ENCODE measurements at places on chromosomes 2 and 18. TPM values are rescaled to one million over a fixed set of nuclear protein-coding genes. Genes with fewer than 3 reads are reported as not detected.

HOXD13 gene
- total RNA-seq = not detected

GBX2 gene
- not detected for total RNA-seq

PSTPIP2 gene
- 6.1 TPM for total RNA-seq

DSC3 gene
- total RNA-seq = 1.2 TPM

DSG4 gene
- not detected for total RNA-seq

ALK gene
- not detected for total RNA-seq

IL18RAP gene
- total RNA-seq = not detected

DNA sequence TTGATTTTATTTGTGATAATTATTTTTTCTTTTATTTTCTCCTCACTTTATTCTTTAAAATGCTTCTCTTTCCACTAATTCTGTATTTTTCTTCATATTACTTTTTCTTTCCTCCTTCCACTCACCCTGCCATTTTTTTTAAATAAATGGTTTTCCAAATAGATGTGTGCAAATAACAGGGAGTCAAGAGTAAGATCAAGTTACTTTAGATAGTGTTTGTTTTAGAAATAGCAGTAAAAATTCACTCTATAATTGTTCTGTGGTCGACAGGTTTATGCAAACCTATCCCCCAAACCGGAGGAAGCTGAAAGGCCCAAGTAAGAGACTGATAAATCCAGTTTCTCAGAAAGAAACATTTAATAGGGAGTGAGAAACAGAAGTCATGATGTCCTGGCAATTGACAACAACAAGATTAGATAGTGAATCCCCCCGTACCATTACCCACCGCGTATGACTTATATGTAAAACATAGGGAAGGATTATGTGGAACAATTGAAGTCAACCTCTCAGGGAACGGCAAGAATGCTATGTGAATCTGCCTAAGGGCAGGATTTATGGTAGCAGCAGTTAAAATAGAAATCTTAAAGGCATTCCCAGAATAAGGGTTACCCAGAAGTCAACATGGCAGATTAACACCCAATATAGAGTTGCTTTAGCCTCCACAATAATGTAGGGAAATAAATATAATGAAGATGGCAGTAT lies 75.5 kb downstream of the KYNU start:
- H3K4me3 ChIP-seq = no peak overlapping the region
- H3K4me1 ChIP-seq = peaks cover 10% of the 10 kb centered on the region
- H3K27me3 ChIP-seq = no peaks in the 10 kb centered on the region
- DNase-seq = no peak

DNA sequence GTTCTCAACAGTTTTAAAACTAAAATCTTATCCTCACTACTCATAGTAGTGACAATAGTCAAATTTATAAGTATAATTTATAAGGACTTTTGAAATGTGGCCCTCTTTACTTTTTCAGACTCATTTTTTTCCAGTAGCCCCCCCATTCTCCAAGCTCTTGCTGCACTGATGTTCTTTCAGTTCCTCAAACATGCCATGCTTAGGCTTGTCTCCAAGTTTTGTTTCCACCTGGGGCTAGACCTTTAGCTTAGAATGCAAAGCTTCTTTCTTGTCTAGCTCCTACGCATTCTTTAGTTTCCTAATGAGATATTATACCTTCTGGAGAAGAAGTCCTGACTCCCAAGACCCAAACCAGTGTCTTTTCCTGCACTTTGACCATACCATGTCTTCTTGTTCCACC lies 222.6 kb downstream of the NOL4 start:
- H3K36me3 ChIP-seq = no peaks in the 10 kb centered on the region
- no peak overlapping the region for H3K4me3 ChIP-seq
- DNase-seq = no peak
- peaks cover 7% of the 10 kb centered on the region for H3K4me1 ChIP-seq
- no peak overlapping the region for H3K27ac ChIP-seq

DNA sequence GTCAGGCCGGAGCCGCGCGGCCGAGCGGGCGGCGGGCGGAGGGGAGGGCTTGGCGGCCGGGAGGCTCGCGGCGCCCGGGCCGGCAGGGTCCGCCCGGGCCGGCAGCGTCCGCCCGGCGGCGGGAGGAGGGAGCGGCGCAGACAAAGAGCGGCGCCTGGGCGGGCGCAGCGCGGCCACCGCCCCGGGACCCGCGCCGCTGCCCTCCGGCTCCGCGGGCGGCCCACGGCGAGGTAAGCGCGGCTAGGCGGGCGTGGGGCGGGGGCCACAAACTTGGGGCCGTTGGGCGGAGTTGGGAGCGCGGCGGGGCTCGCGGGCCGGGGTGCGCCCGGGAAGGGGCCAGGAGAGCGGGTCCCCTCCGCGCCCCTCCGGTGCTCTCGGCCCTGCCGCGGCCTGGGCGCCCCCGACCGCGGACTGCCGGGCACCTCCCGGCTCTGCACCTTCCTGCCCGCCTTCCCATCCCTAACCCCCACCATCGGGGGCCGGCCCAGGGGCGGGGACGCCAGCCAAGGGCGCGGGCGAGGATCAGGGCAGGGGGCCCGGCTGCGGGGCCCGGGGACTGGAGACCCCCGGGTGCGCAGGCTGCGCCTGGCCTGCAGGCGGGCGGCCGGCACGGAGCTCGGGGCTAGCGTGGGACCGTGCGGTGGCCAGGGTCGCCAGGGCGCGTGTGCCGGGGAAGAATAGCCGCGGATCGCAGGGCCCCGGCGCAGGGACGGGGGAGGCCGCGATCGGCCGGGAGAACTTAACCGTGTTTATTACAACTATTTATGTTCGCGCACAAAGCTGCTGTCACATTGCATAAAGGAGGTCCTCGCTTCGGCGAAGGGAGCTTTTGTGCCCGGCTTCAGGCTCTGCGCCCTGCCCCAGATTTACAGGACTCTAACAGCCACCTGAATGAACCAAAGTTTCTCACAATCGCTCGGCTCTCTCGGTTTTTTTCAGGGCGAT lies at the start of gene NCK2:
Gene NCK2 (plus strand): TSS at position 4 of the 945 bp plus-strand sequence. CDS start 110,152 bp downstream, outside the sequence.
- peaks cover 4% of the 10 kb centered on the region for H3K36me3 ChIP-seq
- DNase-seq = peak; percentile 45
- H3K27me3 ChIP-seq = peaks cover 3% of the 10 kb centered on the region
- peaks cover 48% of the 10 kb centered on the region for H3K4me1 ChIP-seq
- H3K4me3 ChIP-seq = peak within 1 kb of the TSS; percentile 86

DNA sequence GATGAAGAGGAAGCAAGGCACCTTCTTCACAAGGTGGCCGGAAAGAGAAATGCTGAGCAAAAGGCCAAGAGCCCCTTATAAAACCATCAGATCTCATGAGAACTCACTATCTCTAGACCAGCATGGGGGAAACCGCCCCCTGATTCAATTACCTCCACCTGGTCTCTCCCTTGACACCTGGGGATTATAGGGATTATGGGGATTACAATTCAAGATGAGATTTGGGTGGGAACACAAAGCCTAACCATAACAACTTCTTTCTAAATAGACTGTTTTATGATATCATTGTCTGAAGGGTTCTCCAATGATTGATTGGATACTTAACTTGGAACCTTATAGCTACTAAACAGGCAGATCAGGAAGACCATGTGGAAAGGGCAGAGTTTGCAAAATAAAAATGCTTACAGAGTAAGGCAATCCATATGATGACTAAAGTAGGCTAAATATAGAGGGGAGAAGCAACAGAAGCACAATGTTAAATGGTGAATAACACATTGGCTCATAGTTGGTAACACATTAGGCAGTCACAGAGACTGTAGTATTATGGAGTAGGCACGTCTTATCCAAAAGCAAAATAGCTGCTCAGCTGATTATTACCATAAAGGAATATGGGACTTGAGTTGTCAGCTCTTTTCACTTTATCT lies 179.0 kb downstream of the BARD1 start:
- H3K4me1 ChIP-seq = no peaks in the 10 kb centered on the region
- no peak overlapping the region for H3K27ac ChIP-seq
- no peak for DNase-seq
- H3K36me3 ChIP-seq = no peaks in the 10 kb centered on the region
- no peak overlapping the region for H3K4me3 ChIP-seq
- no peaks in the 10 kb centered on the region for H3K27me3 ChIP-seq

DNA sequence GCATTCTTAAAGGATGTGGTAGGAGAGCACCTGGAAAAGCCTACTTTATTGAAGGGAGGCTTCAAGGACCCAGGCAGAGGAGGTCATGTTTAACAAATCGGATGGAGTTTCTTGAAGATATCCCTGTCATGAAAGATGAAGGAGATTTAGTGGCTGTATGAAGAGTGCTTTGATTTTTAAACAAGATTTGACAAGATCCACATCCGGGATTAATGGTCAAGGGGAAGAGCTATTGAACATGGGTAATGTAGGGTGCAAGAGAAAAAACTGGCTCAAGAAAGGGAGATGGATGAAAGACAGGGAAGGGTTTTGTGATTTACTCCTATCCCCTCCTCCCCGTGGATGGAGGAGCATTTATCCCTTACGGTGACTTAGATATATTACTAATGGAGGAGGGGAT lies 113.1 kb upstream of the OSR1 start:
- no peak overlapping the region for H3K4me3 ChIP-seq
- H3K36me3 ChIP-seq = no peaks in the 10 kb centered on the region
- no peak for DNase-seq
- no peaks in the 10 kb centered on the region for H3K4me1 ChIP-seq
- H3K27me3 ChIP-seq = no peaks in the 10 kb centered on the region

- peaks cover 21% of the 10 kb centered on the region for H3K27me3 ChIP-seq
- DNase-seq = peak; percentile 49
- no peak overlapping the region for H3K4me3 ChIP-seq
- peaks cover 8% of the 10 kb centered on the region for H3K4me1 ChIP-seq
- H3K36me3 ChIP-seq = no peaks in the 10 kb centered on the region
- peak overlapping the region; percentile 11 for H3K27ac ChIP-seq
These were observed 43.9 kb upstream of the RAB11FIP5 start for GRCh38 chr2:73156539-73157124.

GRCh38 chr2:68863996-68864395 lies 7.2 kb downstream of the BMP10 start:
- DNase-seq = no peak
- H3K4me3 ChIP-seq = no peak overlapping the region
- no peak overlapping the region for H3K27ac ChIP-seq

- peaks cover 1% of the 10 kb centered on the region for H3K36me3 ChIP-seq
- peak overlapping the region; percentile 99 for H3K27ac ChIP-seq
- H3K4me3 ChIP-seq = peak overlapping the region; percentile 96
- peak; percentile 63 for DNase-seq
- H3K4me1 ChIP-seq = peaks cover 15% of the 10 kb centered on the region
- no peaks in the 10 kb centered on the region for H3K27me3 ChIP-seq
These were observed 806 bp downstream of the ZNF407 start for GRCh38 chr18:74598350-74599001.

DNA sequence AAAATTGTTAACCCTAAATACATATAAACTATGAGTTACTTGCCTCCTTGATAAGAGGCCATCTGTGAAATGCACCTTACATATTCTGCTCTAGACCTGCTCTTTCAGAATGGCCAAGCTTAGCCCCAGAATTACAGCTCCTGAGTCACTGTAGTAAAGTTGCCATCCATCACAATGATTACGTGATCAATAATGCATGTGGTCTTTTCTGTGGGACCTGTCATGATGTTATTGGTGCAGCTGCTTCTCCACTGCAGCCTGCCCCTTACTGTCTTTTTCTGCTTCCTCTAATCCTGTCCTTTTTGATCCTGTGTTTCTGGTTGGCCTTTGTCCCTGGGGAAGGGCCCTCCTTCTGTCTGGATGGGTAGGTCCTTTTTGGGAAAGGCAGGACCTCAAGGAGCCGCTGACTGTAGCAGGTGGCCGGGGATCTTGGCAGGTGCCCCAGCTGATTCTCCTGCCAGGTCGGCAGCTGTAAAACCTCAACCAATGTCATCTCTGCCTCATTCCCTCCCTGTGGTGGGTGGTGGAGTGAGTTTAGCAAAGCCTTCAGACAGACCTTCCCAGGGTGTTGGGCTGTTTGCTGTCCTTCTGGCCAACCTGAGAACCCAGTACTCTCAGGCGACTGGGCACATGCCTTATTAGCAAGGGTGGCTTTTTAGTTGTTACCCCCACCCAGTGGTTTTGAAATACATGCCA lies 126.2 kb upstream of the EML6 start:
- H3K27ac ChIP-seq = peak overlapping the region; percentile 83
- peaks cover 18% of the 10 kb centered on the region for H3K36me3 ChIP-seq
- H3K4me3 ChIP-seq = no peak overlapping the region
- no peak for DNase-seq

DNA sequence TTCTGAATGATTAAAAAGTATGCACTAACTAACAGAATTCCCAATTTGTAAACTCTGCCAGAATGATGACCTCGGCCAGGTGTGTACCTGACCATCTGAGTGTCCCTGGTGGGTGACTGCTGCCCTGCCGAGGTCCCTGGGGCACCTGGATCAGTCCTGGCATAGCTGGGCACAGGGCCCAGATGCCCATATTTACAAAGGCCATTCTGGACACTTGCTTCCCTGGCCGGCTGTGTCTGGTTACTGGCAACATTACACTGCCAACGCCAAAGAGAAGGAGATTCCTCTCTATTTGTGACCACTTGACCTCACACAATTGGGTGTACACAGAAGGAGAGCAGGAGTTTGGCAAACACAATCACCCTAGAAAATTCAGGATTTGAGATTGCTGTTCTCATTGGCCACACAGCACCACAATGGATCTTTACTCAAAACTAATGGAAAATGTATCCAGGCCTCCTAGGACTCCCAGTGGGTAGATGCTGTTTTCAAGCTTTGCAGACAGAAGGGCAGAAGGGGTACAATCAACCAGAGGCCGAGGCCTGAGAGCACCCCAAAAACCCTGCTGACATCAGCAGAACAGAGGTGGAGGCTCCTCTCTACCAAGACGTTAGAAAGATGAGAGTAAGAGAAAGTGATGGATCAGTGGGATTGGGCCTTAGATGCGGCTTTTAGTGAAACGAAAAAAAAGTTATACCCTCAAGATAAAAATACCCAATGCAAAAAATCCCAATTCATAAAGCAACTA lies 58.3 kb upstream of the PXDN start:
- H3K27me3 ChIP-seq = peaks cover 18% of the 10 kb centered on the region
- H3K4me1 ChIP-seq = no peaks in the 10 kb centered on the region
- H3K4me3 ChIP-seq = no peak overlapping the region
- no peaks in the 10 kb centered on the region for H3K36me3 ChIP-seq
- DNase-seq = no peak

DNA sequence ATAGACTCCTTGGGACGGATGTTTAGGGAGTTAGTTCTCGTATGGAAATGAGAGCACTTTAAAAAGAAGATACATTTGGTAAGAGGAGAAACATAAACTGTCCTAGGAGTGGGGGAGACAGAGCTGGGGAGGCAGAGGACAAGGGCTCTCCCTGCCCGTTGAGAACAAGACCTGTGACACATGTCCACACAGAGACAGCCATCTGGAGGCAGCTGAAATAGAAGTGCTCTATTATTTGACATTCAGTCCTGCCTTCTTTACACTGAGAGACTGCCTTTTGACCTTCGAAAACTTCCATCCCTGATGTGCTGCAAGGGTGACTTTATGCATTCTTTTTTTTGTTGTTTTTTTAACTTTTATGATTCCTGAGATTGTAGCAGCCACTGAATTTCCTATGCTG lies 150.1 kb downstream of the UXS1 start:
- H3K4me3 ChIP-seq = no peak overlapping the region
- no peaks in the 10 kb centered on the region for H3K36me3 ChIP-seq
- H3K27ac ChIP-seq = no peak overlapping the region

- H3K36me3 ChIP-seq = no peaks in the 10 kb centered on the region
- no peaks in the 10 kb centered on the region for H3K27me3 ChIP-seq
- no peak overlapping the region for H3K27ac ChIP-seq
- no peak for DNase-seq
These were observed 246.9 kb upstream of the SLC39A10 start for GRCh38 chr2:195410074-195410671.

- H3K4me3 ChIP-seq = no peak overlapping the region
- H3K27ac ChIP-seq = no peak overlapping the region
- peaks cover 12% of the 10 kb centered on the region for H3K4me1 ChIP-seq
- H3K27me3 ChIP-seq = peaks cover 85% of the 10 kb centered on the region
- no peak for DNase-seq
- H3K36me3 ChIP-seq = no peaks in the 10 kb centered on the region
These were observed 457 bp upstream of the SP9 start for GRCh38 chr2:174334278-174334715.
